Stimulated activated CD4-positive, alpha-beta T cell treated with anti-CD3 and anti-CD28 coated beads, Interleukin-2, amount 100 ng/mL, for 48 hours (primary cell): ENCODE measurements at places on chromosomes 1 and 21.

GRCh38 chr1:239139801-239140200, 246.6 kb upstream of the CHRM3 start:
- no peak for DNase-seq

DNA sequence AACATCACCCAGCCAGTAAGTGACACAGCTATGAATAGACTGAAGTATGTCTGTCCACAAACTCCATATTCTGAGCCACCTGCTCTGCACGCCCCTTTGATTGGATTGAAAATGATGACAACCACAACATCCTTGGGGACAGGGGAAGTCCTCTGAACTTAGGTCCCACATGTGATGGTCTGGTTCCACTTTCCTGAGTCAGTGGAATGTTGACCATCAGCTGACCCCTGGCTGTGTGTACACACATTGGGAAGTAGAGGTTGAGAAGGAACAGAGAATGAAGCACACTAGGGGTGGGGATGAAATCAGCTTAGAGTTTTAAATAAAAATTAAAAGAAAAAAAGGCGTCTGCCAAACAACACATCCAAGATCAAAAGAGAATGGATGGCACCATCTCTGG, 8.0 kb upstream of the DISP3 start:
- no peak for DNase-seq

- DNase-seq: no peak
Observed at GRCh38 chr1:220457957-220458609, 69.9 kb upstream of the MARK1 start.

GRCh38 chr1:19078536-19078935, 122.1 kb upstream of the IFFO2 start:
- DNase-seq: no peak

- peak; percentile 84 for DNase-seq
Observed at GRCh38 chr1:206734499-206735142, 36.0 kb upstream of the IL19 start.

GRCh38 chr21:33843216-33843615, 72.4 kb downstream of the ATP5PO start:
- no peak for DNase-seq

GRCh38 chr1:9872430-9873165, 37.5 kb downstream of the CTNNBIP1 start:
- DNase-seq: no peak

DNA sequence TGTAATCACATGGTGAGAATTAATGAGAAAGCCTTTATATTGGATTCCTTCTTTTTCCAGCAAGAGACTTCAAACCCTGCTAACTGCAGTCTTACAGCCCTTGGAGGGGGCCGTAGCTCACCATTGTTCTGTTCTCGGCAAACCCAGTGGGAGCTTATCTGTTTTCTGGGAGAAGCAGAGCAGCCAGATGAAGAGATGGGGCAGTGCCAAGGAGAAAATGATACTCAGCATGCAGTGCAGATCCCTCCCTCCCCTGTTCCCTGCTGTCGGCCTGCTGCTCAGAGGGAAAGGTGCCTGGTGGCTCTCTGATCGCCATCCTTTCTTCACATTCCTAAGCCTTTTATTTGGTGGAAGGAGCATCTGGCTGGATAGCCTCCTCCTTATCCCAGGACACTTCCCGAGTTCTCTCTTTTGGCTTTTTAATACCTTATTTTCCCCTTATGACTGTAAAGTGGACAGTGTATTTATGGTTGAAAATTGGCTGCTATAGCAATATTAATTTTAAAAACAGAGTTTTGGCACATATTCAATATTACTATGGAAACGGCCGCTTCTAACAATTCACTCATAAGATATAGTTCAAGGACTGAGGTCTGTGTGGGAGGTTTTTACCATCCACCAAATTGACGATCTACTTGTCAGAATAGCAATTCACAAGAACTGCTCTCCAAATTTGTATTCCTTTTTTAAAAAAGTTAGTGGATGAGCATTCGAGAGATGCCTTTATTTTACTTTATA, 203.4 kb downstream of the CRB1 start:
- no peak for DNase-seq

DNA sequence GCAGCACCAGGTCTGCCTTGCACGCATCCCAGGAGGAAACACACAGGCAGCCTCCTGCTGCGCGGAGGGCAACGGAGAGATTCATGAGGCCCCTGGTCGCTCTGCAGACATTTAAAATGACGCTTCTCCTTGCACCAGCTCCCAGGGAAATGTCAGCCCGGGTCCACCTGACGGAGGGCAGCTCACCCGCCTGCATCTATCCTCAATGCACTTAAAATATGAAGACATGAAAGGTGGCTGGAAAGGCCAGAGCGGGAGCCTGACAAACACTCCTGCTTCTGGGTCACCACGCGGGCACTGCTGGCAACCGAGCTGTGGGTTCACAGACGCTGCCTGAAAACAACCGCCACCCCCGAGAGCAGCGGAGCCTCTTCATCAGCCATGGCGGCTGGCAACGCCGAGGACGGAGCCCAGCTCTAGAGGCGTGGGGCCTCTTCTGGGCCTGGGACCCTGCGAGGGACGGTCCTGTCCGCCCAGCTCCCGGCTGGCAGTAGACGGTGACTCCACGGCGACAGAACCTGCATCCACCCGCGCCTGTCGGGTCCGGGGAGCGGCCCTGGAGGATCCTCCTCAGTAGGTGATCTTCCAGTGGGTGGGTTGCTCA, 22.7 kb downstream of the POFUT2 start:
- no peak for DNase-seq

DNA sequence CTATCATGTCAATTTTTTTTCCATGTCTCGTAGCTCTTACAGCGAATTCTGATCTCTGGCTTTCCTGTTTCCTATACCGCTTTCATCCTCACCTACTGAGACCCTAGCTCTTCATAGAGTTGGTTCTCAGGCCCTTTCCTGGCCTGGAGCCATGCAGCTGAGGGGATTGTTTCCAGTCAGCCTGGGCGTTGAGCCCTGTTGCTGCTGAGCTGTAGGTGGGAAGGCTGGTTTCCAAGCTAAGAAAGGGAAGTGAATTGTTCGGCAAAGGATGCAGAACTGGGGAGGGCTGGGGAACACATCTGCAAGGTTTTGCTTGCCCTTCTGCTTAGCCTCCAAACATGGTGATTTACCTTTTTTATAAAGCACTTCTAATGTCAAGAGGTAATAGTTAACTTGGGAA, 41.5 kb downstream of the SPATA46 start:
- no peak for DNase-seq

DNA sequence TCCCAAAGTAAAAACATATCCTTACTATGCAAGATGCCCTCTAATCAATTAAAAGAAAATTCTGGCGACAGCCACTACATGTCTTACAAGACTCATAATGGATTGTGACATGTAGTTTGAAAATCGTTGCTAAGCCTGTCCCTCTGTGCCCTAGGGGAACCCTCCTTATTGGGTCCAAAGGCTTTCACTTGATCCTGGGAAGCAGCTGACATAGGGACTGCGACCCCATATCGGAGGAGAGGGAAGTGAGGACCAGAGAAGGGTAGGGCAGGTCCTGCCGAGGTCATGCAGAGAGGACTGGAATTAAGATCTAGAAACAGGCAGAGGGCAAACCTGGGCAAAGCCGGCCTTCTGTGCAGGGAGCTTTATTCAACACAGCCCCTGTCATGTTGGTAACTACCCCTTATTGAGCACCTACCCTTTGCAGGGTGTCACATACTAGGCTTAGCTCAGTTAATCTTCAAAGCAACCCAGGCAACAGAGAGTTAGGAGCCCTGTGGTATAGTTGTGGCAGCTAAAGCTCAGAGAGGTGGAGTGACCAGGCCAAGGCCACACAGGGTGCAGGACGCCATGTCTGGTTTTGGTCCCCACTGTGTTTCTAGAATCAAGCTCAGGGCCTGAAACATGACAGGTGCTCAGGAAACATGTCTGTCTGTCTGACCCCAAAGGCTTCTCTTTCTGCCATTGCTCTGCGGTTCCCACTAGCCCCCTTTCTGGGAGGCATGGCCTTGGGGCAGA, 18.4 kb upstream of the IFNLR1 start:
- DNase-seq: no peak

- no peak for DNase-seq
Observed at GRCh38 chr1:39152923-39153322, 51.6 kb upstream of the MACF1 start.

DNA sequence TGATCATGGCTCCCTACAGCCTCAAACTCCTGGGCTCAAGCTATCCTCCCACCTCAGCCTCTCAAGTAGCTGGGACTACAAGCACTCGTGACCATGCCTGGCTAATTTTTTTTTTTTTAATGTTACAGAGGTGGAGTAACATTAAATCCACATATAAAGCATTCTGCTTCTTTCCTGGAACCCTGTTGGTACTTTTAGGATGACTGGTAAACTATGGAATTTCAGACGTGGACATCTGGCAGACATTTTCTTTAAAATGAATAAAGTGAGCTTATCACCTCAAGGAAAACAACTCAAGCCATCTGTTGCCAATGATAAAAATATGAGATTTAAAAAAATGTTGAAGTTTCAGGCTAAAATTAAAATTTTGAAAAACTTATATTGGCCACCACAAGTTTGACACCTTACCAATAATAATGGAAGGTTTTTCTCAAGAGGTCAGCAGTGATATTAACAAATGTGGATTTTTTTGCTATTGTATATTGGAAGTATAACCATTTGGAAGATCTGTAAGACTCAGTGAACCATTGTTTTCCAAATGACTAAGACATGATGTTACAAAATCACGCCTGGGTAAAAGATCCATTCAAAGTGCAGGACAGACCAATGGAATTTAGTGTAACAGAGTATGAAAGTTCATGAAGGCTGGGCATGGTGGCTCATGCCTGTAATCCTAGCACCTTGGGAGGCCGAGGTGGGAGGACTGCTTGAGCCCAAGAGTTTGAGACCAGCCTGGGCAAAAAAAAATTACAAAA, 52.7 kb upstream of the EIF4G3 start:
- no peak for DNase-seq

- DNase-seq: no peak
Observed at GRCh38 chr1:53271446-53272090, 33.2 kb upstream of the MAGOH start.

- DNase-seq: no peak
Observed at GRCh38 chr1:205235951-205236350, 8.2 kb downstream of the TMCC2 start.

DNA sequence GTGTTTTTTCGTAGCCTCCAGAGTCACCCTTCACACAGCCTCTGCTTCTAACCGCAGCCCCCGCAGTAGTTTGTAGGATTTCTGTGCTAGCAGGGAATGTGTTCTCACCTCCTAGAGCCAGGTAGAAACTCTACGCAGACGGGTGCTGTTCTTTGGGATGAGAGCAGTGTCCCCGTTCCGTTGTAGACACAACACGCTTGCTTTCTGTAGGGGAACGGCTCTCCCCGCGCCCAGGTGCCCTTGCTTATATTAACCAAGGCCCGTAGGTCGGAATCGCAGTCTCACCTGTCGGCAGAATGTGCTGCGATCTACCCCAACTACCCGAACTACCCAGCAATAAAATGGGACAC, 111.8 kb upstream of the NBPF11 start:
- no peak for DNase-seq

GRCh38 chr1:248856176-248856575, 2.7 kb downstream of the ZNF692 start:
- DNase-seq: no peak

- no peak for DNase-seq
Observed at GRCh38 chr1:204523605-204524215, 7.5 kb downstream of the MDM4 start.

DNA sequence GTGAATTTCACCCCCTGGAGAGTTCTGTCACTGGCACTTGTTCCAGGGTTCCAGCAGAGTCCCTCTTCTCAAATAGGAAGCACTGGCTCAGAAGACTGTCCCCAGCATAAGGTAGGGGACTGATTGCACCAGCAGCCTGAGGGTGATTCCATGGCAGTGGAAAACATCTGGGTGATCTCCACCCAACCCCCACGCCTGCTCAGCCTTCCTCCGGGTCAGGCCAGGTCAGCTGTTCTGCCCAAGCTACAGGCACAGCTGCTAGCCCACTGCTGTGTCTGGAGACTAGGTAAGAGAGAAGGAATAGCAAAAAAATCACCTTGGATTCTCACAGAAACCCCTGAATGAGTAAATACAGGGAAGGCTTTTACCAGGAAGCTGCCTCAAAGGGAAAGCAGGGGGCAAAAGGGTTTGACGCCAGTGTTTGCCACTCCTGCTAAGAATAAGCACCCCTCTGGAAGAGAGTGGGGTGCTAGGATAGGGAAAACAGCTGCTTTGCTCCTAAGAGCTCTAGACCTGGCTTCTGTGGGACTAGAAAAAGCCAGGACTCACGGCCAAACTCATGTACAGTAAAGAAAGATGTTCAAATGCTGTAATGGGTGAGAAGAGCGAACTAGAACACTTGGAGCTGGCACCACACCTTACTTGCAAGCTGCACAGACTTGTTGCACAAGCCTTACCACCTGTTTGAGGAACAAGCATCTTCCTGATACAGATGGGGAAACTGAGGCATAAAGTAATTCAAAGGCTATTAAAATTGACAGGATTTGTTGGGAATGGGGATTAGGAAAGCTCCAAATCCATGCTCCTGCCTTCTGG, 1.0 kb upstream of the DENND2D start:
- no peak for DNase-seq

DNA sequence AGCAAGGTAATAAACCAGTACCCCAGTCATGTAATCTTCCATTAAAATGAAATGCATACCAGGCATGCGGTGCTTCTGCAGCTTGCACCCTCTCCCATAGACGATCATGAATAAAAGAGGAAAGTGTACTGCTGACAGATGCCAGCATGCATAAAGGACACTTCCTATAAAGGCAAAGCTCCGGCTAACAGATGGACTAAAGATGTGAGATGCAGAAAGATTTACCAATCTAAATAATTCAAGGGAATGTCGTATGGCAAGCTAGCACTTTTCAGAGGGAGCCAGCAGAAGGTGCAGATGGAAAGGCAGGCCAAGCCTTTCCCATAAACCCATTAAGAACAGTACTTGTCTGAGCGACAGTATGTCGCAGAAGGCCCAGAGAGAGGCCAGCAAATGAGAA, 542.0 kb downstream of the NUF2 start:
- DNase-seq: no peak

DNA sequence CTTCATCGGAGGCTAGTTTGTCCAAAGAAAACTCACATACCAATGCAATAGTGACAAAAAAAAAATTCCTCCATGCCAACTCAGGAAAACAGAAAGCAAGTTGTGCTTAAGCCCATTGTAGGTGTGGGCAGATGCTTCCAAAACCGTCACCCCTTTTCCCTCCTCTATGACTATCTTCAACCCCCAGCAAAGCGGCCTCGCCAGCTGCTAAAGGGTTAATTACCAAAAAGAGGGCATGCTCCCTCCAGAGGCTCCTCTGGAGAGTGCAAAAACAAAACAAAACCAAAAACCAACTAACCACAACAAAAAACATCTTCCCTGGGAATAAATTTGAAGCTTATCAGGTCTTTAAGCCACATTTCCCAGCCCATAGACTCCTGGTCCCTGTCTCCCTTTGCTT, 1.2 kb downstream of the LMOD1 start:
- DNase-seq: no peak
